Stimulated activated CD8-positive, alpha-beta memory T cell treated with anti-CD3 and anti-CD28 coated beads, Interleukin-7, amount 100 ng/mL, for 24 hours (primary cell): ENCODE measurements at places on chromosomes 5 and 9.

DNA sequence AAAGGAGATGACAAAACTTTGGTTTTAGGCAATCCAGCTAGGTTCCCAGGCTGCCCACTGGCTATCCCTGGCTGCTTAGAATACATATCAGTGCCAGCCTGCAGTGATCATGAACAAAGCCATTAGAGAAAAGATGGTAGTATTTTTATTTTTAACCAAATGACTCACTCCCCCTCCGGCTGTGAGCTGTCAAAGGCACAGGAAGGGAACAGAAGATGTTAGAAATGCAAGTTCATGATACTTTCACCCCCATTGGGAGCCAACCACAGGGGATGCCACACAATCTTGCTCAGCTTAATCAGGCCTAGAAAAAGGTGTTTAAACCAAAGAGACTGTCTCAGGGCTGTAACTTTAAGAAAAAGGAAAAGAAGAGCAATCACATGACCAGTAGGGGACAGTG, 70.3 kb upstream of the ASTN2 start:
- DNase-seq, result no peak

GRCh38 chr9:107024193-107024592, 161.2 kb downstream of the ZNF462 start:
- no peak for DNase-seq

- DNase-seq, result no peak
Measured at GRCh38 chr9:134165357-134166315, 1.3 kb upstream of the RNU6ATAC start.

- DNase-seq, result no peak
Measured at GRCh38 chr5:121726991-121727390, 124.7 kb upstream of the FTMT start.

DNA sequence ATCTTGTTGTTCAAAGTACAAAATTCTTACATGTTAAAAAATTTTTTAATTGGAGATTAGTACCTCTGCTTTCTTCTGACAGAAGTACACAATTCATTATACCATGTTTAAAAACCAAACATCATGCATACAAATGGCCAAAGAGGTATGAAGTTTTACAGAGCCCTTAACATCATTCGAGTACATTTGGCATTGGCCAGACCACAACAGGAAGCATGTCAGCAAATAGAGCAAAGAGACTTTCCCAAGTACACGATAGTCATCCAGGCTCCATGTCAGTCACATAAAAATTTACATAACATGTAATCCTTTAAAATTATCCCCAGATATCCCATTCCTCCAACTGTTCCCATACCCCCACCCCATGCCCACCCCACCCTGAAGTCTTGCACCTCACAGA, 22.5 kb downstream of the HMGCS1 start:
- no peak for DNase-seq

DNA sequence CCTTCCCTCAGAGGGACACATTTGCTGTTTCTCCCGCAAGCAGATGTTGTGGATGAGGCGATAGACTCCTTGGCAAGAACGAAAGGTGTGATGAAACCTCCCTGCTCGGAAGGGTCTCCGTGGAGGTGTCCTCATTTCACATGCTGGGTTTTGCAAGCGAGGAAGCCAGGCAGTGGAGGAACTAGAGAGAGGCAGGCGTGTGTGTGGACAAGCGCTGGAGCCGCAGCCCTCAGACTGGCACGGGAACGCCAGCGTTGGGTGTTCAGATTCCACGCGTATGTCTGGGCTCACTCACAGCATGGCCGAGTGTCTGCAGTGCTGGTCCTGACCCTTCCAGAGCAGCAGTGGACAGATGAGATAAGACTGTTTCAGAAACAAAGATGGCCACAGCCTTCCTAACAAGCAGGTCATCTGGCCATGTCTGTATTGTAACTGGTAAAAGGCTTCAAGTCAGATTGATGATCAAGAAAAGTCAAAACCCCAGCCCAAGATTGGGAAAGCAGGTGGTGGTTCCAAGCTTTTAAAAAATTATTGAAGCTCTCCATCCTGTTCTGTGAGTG, 35.0 kb upstream of the NCS1 start:
- no peak for DNase-seq

DNA sequence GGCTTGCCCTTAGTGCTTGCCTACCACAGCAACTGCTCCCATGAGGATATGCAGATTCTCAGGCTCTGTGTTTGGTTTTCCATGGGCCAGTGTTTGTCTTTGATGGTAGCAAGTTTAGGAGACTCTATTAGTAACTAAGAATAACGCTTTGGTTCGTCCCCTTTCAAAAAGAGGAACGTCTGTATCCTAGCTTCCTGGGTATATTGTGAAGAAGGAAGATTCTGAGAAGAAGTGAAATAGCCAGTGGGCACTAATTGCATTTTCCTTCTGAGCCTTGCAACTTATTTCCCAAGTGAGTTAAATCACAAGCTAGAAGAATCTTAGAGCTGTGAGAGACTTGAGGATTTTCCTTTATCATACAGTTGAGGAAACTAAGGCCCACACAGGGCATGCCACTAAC, 376.8 kb downstream of the PIK3R1 start:
- no peak for DNase-seq

GRCh38 chr5:154801083-154801482, 45.9 kb downstream of the LARP1 start:
- no peak for DNase-seq

GRCh38 chr9:123753669-123754258, 176.2 kb downstream of the DENND1A start:
- DNase-seq, result no peak

DNA sequence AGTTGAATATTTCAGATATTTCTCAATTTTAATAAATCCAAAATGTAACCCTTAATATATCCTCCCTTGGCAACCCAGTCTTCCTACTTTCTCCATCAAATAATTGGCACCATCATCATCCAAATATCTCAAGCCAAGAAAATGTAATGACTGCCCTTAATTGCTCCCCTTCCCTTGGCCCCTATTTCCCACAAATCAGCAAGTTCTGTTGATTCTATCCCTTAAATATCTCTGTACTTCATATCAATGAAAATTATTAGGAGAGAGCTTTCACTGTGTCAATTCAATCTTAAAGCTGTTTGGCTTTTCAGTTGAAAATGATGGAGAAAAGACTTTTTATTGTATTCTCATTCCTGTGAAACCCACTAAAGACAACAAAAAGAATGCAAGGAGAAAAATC, 349.8 kb downstream of the HINT1 start:
- no peak for DNase-seq
